IPS DF 19.7 (cell line): ENCODE measurements at places on chromosomes 5 and 9.

- DNase-seq, result no peak
Observed at GRCh38 chr9:109264877-109265587, 55.8 kb downstream of the EPB41L4B start.

- DNase-seq, result no peak
Observed at GRCh38 chr5:109421956-109422355, 12.2 kb upstream of the PJA2 start.

- DNase-seq, result no peak
Observed at GRCh38 chr5:125152461-125153189, 406.2 kb upstream of the ZNF608 start.

- no peak for DNase-seq
Observed at GRCh38 chr9:69822116-69822750, 1.6 kb downstream of the CFAP95 start.

GRCh38 chr5:34603378-34603777 lies 52.8 kb upstream of the RAI14 start:
- DNase-seq, result no peak

GRCh38 chr9:134327671-134328231 lies 1.5 kb downstream of the RXRA start:
- DNase-seq, result no peak

DNA sequence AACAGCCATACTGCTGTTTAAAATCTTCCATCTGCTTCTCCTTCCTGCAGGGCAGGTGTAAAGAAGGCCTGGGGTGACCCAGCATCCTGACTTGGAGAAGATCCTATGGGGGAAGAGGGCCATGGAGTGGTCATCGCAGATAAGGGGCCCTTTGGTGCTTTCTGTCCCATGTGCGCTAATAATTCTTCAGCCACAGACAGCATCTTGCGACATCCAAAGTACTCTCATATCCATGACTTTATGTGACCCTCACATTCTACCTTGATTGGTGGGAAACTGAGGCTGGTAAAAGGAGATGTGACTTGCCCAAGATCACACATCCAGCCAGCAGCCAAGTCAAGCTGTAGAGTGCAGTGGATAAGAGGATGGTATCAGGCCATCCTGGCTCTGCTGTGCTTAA lies 44.3 kb upstream of the HAND1 start:
- no peak for DNase-seq
